NCI-H82 (cell line): ENCODE measurements at places on chromosomes 12 and 14.

DNA sequence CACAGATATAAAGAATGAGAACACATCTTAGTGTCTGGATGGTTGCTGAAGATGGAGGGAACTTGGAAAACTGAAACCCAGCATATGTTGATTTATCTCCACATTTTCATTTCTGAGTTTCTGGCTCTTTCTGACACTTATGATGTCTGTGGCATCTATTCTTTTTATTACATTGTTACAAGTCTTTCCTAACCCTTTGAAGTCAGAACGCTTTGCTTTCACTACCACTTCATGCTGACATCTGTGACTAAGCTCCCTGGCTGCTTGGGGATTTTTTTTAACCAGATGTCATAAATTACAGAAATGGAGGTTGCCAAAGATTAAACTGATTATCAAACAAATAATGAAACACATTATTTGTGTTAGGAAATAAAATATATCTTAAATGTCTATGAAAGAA, 188.7 kb downstream of the KITLG start:
- DNase-seq, result no peak

- DNase-seq, result no peak
These were observed 2.3 kb upstream of the CEBPE start for GRCh38 chr14:23121361-23121771.

GRCh38 chr14:66442953-66443571, 43.1 kb upstream of the CCDC196 start:
- no peak for DNase-seq

DNA sequence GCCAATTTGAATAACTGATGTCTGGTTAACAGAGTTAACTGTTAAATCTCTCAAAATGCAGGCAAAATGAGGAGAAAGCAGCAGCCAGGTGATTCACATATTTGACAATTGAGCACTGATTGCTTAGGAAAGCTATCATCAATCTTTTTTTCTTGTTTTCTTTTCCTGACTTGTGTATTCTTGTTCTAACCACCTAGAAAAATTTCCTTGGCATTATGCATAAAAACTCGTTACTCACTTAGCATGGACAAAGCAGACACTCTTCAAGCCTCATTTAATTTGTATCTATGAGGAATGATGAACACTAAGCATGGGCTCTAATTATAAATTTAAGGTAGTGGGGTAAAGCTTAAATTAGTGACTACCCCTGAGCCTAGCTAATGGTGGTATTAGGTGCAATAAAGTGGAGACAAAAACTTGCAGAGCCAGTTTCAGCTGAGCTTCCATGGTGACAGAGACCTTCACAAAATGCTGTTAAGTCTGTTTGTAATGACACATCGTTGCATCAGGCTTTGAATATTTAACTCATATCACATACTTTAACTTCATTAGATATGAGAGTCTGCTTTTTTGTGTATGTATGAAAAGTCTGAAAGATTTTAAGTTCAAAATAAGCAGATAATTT, 52.0 kb downstream of the RASSF9 start:
- no peak for DNase-seq

GRCh38 chr14:68965261-68965761, 13.8 kb downstream of the ACTN1 start:
- no peak for DNase-seq

GRCh38 chr12:54229624-54230212, 40.9 kb upstream of the SMUG1 start:
- DNase-seq, result peak; percentile 64

DNA sequence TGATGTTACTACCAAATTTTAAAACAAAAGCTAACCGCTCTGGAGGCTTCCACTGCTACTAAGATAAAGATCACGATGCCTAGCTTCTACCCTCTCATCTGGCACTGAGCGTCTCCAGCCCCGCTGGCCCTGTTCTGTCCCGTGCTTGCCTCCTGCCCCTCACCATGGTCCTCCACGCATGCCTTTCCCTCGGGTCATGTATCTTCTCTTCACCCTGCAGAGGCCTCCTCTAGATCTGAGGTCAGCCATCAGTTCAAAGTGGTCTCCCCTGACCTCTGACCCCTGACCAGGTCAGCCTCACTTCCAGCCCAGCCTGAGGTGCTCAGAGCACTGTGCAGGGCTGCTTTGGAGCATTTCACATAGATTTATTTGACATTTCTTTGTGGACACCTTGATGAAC, 28.3 kb downstream of the ZNF664 start:
- no peak for DNase-seq

- DNase-seq, result no peak
These were observed 56.3 kb upstream of the PYGL start for GRCh38 chr14:51000566-51000965.

DNA sequence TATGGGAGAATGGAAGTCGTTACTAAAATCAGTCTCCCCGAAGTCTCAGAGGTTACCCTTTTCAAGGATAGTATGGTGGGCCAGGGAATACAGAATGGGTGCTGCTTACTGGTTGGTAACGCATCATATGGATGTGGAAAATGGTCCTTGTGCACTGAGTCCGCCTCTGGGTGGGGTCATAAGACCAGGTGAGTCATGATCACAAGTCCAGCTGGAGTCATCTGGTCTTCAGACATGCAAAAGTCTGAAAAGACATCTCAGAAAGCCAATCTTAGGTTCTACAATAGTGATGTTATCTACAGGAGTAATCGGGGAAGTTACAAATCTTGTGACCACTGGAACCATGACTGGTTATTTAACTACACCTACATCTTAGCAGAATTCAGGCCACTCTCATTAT, 71.9 kb upstream of the TCL1B start:
- peak; percentile 10 for DNase-seq

DNA sequence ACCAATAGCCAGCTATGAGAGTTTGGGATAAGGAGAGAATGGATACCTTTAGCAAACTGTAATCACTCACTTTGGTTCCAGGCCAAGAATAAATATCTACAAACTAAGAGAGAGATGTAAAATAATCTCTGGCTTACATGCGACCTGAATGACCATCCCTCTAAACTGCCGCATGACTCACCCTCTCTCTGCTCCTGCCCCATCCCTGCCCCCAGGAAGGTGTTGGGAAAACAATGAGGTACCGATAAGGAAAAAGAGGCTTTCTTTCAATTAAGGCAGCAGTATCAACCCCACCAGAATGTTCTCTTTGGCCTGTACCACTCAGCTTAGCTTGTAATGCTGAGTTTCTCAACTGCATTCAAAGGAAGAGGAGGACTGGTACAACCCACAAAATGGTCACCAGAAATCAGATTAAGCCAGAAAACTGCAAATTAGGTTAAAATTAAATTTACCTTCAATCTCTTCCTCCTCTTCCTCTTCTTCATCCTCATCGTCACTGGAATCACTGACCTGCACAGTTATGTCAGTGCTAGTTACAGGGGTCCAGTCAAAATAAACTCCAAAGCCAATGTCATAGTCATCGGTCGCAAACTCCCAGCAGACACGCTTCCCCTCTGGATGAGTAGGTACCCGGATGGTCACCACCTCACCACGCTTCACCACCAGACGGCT, 22.0 kb downstream of the GSTZ1 start:
- no peak for DNase-seq

- no peak for DNase-seq
These were observed 2.3 kb upstream of the RNU7-1 start for GRCh38 chr12:6941267-6941666.

GRCh38 chr14:98766818-98767217, 505.2 kb downstream of the BCL11B start:
- no peak for DNase-seq

DNA sequence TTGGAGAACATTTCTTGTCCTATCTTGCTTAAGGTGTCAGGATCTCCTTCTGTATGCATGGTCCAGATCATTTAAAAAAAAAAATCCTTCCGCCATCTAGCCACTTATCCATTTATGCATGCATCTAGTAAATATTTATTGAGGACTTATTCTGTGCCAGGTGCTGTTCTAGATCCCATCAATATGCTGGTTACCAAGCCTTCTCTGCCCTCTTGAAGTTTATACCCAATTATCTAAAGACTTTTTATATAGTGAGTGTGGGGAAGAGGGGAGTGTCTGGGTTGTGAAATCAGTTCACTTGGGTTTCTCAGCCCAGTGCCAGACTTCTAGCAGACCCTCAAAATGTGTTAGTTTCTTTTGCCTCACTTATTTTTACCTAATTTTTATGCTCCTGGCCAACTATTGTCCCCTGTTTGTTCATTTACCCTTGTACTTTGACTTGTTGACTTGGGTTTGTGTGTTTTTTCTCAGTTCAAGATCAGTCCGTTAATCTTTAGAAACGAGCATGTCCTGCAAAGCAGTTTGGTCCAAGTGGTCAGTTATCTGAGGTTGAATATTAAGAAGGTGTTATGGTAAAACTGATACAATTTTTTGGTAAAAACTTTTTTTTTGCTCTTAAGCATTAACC, 488.9 kb downstream of the PCNX1 start:
- no peak for DNase-seq

GRCh38 chr12:65603438-65604351, 220.6 kb upstream of the HMGA2 start:
- peak; percentile 55 for DNase-seq

DNA sequence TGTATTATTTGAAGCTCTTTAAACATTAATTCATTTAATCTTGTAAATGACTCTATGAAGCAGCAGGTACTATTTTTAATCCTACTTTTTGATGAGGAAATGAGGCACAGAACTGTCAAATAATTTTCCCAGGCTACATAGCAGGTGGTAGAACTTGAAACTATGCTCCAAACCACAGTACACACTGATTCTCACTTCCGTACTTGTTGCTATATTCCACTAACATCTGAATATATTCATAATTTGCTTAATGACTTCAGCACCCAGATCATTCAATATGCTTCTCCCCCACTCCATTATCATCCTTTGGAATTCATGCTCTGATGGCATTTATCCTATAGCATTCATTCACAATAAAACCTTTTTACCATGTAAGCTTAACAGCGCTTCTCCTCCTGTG, 4.9 kb downstream of the ERGIC2 start:
- DNase-seq, result no peak

DNA sequence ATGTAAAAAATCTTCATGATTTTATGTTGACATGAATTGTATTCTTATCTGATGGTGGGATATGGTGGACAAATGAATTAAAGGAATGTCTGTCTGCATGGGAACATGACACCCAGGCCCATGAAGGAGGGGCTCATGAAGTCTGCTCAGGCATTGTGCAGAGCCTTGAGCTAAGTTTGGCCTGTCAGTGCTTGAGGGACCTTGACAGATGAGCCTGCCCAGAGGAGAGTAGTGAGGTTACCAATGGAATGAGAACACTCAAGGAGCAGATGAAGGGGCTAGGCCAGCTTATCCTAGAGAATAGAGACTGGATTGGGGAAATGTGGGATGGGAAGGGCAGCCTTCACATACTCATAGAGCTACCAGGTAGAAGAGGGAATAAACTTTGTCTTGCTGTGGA, 68.8 kb downstream of the TMX1 start:
- no peak for DNase-seq

DNA sequence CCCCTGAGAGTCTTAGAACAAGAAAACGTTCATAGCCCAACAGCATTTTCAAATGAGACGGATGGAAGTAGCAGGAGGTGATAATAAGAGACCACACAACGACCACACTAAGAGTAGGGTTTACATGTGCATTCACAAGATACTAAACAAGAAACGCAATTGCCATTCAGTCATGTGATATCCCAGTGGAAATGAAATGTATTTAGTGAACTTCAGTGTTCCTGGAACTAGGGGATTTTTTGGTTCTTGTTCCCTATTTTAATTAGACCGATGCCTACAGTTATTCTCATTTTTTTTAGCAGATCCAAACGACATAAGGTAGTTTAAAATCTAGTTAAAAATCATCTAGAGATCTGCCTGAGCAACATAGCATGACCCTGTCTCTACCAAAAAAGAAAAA, 150.0 kb downstream of the GPR65 start:
- DNase-seq, result no peak

DNA sequence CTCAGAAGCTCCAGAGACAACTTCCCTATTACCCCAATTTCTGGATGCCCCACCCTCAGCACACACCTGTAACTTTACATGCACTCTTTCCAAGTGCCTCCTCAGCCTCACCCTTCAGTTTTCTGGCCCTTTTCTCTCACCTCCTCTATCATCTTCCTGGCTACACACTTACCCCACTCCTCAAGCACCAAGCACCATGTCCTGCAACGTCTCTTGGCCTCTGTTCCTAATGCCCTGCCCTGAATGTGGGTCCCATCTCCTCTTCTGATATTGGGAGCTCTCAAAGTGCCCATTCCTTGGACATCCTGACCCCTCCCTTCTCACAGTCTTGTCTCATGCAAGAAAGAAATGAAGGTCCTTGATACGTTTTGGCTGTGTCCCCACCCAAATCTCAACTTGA, 1.2 kb downstream of the KRT72 start:
- no peak for DNase-seq

DNA sequence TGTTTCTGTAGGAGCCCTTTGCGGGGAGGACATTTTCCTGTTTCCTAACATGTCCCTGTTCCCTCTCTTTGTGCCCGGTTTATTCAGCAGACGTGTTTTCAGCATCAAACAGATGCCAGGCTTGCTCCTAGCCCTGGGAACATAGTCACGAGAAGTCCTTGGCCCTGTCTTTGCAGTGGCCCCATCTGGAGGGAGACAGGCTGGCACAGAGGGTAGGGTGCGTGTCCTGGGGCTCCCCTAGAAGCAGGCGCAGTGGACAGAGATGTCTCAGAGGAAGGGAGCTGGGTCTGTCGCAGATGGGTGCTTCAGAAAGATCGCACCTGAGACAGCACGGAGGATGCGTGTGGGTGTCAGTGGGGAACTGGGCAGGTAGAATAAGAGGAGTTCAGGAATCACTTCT, 75.0 kb upstream of the DYNC1H1 start:
- no peak for DNase-seq

GRCh38 chr12:30537228-30537627, 158.4 kb downstream of the IPO8 start:
- no peak for DNase-seq

- no peak for DNase-seq
These were observed 91.5 kb upstream of the VASH1 start for GRCh38 chr14:76669770-76670169.

DNA sequence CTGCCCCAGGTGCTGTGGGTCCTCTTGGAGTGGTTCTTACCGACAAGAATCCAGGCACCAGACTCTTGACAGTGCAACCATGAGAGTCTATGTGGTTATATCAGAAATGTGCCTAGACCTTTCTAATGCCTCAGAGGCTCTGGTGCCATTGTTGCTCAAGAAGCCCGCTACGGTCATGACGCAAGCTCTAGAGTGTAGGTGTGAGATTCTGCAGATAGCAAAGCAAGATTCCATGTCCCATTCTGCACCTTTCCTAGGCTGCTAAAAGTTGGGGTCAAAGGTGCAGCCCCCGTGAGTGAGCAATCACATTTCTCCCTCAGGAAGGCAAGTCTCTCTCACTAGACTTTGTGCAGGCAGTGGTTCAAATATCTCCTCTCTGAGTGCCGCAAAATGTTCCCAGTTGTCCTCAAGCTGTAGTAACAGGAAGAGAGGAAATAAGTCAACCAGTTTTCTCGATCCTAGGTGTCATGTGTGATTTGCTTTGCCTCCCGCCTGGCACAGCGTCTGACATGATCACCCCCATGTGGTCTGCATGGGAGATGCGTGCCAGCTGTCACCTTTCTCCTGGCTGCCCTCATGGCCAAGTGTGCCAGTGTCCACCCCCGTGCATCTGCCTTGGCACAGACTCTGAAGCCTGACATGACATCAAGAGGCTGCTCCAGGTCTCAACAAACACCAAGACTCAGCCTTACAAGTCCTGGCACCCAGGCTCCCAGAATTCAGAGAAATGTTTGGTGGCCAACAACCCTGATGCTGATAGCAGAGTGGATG, 122.5 kb upstream of the COCH start:
- no peak for DNase-seq

- DNase-seq, result no peak
These were observed 4.7 kb downstream of the ASPG start for GRCh38 chr14:104090071-104090748.

- peak; percentile 69 for DNase-seq
These were observed 9.1 kb downstream of the GSG1 start for GRCh38 chr12:13094367-13094766.

- DNase-seq, result peak; percentile 81
These were observed 577.7 kb downstream of the SLC16A7 start for GRCh38 chr12:60173224-60174170.
